Activated T-helper 1 cell treated with anti-CD3 and anti-CD28 coated beads, Interleukin-12 subunit alpha, Interleukin-12 subunit beta, Interleukin-2, Interleukin-4 antibody, amounts not matched to agents 30 ng/mL and 10 ng/mL and 1 ng/mL, durations not matched to agents 14 hours and 24 hours and 36 hours (primary cell): ENCODE measurements at places on chromosomes 3 and 15. TPM values are rescaled to one million over a fixed set of nuclear protein-coding genes. Genes with fewer than 3 reads are reported as not detected.

DNA sequence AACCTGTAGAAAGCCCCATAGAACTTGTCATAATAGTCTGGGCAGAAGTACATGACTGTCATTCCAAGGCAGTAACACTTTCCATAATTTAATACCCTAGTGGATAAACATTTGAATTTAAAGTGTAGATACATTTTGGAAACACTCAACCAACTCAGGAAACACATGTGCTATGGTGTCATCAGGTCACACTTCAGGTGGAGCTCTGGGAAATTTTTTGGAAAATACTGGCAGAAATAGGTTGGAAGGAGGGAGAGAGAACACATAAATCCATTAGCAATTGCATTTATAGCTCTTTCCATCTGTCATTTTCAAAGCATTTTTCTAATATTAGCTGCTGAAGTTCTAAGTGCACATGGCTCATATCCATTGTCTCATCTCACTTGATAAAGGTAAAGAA lies 135.7 kb downstream of the MEIS2 start:
- no peaks in the 10 kb centered on the region for H3K27me3 ChIP-seq
- DNase-seq: no peak
- no peaks in the 10 kb centered on the region for H3K4me1 ChIP-seq
- H3K27ac ChIP-seq: no peak overlapping the region
- no peaks in the 10 kb centered on the region for H3K36me3 ChIP-seq

DNA sequence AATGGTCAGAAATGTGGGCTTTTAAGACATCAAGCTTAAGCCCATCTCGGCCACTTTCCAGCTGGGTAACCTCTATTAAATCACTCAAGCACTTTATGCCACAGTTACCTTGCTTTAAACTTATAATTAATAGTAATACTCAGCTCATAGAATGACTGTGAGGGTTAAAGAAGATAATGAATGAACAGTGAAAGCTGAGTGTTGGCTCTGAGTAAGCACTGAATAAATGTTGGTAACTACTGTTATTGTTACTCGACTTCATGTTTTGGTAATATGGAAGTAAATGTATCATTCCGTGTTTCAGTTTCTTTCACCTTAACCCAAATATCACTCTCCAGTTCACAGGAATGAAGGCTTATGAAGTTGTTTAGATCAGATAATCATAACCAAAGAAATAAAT lies 23.9 kb upstream of the OSTN start:
- H3K36me3 ChIP-seq: no peaks in the 10 kb centered on the region
- H3K4me1 ChIP-seq: no peaks in the 10 kb centered on the region
- H3K4me3 ChIP-seq: no peak overlapping the region
- no peak for DNase-seq
- H3K27me3 ChIP-seq: no peaks in the 10 kb centered on the region

DNA sequence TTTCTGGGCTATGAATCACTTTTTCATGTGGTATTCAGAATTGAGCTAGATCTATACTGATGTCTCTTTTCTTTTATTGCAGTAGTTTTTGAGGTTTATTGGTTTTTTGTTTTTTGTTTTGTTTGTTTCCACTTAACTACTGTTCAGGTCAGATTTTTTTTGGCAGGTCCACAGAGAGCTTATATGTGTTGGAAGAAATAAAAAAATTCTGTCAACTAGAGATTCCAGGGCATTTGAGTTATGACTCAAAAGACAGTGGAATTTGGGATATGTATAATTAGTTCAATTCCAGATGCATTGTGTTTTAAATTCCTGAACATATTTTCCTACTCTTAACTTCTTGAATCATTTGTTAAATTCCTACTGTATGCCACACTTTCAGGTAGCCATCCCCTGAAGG lies 727.2 kb downstream of the SI start:
- H3K27me3 ChIP-seq: no peaks in the 10 kb centered on the region
- no peaks in the 10 kb centered on the region for H3K36me3 ChIP-seq
- no peak overlapping the region for H3K27ac ChIP-seq
- no peak for DNase-seq
- no peaks in the 10 kb centered on the region for H3K4me1 ChIP-seq
- no peak overlapping the region for H3K4me3 ChIP-seq

DNA sequence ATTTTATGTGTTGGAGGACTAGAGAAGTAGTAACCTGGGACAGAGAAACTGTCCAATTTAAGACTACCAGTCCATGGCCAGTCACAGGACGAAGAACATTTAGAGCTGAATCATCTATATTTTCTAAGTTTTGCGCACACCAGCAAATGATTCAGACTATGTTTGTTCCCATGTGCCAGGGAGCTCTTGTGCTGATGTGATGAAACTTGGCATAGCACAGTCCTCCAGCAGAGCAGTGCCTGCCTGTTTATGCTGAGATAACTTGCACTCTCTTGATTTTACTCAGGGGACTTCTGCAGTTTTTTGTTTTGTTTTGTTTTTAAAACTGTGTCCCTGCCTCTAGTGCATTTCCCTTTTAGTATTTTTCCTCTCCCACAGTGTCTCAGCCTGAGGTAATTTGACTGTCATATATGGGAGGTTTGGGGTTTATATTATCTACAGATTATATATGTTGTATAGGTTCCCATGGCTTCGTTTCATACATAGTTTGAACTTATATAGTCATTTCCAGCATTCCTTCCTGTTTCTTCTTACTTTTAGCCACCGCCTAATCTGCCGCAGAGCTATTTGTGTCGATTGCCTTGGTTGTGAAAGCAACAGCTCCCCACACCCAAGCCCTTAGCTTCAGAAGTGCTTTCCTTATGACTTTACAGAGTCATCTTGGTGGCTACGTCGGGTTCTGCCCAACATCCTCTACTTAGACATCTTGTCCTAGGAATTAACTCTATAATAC lies 45.5 kb downstream of the PPM1L start:
- peak overlapping the region; percentile 85 for H3K27ac ChIP-seq
- H3K27me3 ChIP-seq: peaks cover 12% of the 10 kb centered on the region
- H3K4me1 ChIP-seq: peaks cover 36% of the 10 kb centered on the region
- H3K4me3 ChIP-seq: peak overlapping the region; percentile 64
- H3K36me3 ChIP-seq: no peaks in the 10 kb centered on the region
- DNase-seq: peak; percentile 70

GRCh38 chr3:102148598-102149337 lies 286.0 kb upstream of the ZPLD1 start:
- no peak overlapping the region for H3K27ac ChIP-seq
- no peak for DNase-seq
- H3K4me1 ChIP-seq: no peaks in the 10 kb centered on the region
- H3K36me3 ChIP-seq: peaks cover 13% of the 10 kb centered on the region

DNA sequence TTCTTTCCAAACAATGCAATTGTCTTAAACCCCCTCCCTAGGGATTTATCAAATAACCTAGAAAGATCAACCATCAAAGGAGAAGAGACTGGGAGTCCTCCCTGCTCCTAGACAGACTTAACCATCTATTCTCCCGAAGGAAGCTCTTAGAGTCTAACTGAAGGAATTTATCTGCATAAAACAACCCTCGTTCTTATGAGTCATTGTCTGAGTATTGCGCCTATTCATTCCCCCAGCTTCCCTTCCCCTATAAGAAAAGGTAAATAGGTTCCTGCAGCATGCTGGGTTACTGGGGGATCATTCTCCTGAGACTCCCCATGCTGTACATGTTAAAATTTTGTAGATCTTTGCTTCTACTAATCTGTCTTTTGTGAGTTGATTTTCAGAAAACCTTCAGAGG lies 412.7 kb downstream of the OCA2 start:
- no peaks in the 10 kb centered on the region for H3K4me1 ChIP-seq
- H3K4me3 ChIP-seq: no peak overlapping the region
- DNase-seq: no peak
- H3K27me3 ChIP-seq: no peaks in the 10 kb centered on the region
- no peak overlapping the region for H3K27ac ChIP-seq

DNA sequence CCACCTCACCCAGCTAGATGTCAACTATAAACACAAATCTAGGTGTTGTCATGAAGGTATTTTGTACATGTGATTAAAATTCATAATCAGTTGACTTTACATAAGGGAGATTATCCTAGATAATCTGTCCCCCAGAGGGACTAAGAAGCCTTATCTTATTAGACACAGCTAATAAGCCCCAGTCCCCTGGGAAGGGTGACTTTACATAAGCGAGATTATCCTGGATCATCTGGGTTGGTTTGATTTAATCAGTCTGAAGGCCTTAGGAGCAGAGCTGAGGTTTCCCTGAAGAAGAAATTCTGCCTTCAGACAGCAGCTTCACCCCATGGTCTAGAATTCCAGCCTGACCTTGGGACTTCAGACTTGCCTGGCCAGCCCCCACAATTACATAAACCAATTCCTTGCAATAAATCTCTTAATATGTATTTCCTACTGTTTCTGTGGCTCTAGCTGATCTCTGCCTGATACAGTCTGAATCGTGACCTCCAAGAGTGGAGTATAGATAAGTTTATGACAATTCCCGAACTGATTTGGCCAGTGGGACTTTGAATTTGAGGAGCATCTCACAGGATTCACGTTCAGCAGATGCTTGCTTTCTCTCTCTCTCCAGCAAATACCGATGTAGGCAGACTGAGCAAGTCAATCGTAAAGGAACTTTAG lies 66.5 kb downstream of the MRPL46 start:
- no peaks in the 10 kb centered on the region for H3K36me3 ChIP-seq
- H3K27ac ChIP-seq: no peak overlapping the region
- peaks cover 3% of the 10 kb centered on the region for H3K27me3 ChIP-seq
- DNase-seq: no peak

- H3K27me3 ChIP-seq: no peaks in the 10 kb centered on the region
- no peak overlapping the region for H3K4me3 ChIP-seq
- H3K27ac ChIP-seq: no peak overlapping the region
- no peaks in the 10 kb centered on the region for H3K36me3 ChIP-seq
- H3K4me1 ChIP-seq: no peaks in the 10 kb centered on the region
- DNase-seq: no peak
Observed at GRCh38 chr3:74711913-74712512, 97.6 kb upstream of the CNTN3 start.

GRCh38 chr3:15498431-15499214 lies 22.9 kb downstream of the COLQ start:
- peaks cover 8% of the 10 kb centered on the region for H3K27me3 ChIP-seq
- H3K36me3 ChIP-seq: no peaks in the 10 kb centered on the region
- no peak for DNase-seq
- H3K27ac ChIP-seq: no peak overlapping the region
- peaks cover 37% of the 10 kb centered on the region for H3K4me1 ChIP-seq
- H3K4me3 ChIP-seq: no peak overlapping the region

- no peak within 1 kb of the TSS for H3K27ac ChIP-seq
- H3K27me3 ChIP-seq: peaks cover 9% of the 10 kb centered on the region
Observed at GRCh38 chr3:42875325-42876151, at the start of gene CYP8B1. TSS of gene CYP8B1 (minus strand) at chr3:42875879. CDS start at chr3:42875816, 63 bp downstream.

DNA sequence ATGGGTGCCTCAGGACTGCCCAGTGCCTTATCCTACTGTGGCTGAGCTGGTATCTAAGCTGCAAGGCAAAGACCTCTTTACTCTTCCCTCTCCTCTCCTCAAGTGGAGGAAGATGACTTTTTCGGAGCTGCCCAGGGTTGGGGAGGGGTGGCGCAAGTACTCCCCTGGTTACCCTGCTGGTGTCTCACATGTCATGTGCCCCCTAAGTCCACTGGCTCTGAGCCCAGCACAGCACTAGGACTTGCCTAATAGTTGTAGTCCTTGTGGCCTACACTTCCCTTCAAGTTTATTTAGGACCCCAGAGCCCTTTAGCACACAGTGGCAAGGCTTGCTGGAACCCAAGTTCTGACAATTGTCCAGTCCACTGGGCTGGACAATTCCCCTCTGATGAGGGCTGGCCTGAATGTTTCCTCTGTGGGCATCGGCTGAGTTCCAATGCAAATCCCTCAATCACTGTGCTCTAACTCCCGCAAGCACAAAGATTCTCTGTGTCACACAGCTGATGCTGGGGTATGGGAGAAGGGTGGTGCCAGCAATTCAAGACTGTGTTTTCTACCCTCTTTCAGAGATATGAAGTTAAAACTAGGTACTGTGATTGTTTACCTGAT lies 60.4 kb downstream of the UQCC5 start:
- no peaks in the 10 kb centered on the region for H3K4me1 ChIP-seq
- no peak for DNase-seq
- no peak overlapping the region for H3K4me3 ChIP-seq

The TRIM42 gene
- total RNA-seq: not detected in 2 replicates

The GPR15 gene
- 5.6 and 6.8 TPM in 2 replicates for total RNA-seq

The CLDN18 gene
- total RNA-seq: not detected in 2 replicates
